ENCODE measurements at places on chromosomes 12 and 14.

- DNase-seq = no peak
These were observed 431.7 kb downstream of the NPAS3 start for GRCh38 chr14:33370426-33370825.

- DNase-seq = peak; percentile 67
These were observed at the start of gene TMEM120B for GRCh38 chr12:121712461-121713256. TMEM120B (plus strand) TSS chr12:121712752; CDS start chr12:121712896, 144 bp downstream.

DNA sequence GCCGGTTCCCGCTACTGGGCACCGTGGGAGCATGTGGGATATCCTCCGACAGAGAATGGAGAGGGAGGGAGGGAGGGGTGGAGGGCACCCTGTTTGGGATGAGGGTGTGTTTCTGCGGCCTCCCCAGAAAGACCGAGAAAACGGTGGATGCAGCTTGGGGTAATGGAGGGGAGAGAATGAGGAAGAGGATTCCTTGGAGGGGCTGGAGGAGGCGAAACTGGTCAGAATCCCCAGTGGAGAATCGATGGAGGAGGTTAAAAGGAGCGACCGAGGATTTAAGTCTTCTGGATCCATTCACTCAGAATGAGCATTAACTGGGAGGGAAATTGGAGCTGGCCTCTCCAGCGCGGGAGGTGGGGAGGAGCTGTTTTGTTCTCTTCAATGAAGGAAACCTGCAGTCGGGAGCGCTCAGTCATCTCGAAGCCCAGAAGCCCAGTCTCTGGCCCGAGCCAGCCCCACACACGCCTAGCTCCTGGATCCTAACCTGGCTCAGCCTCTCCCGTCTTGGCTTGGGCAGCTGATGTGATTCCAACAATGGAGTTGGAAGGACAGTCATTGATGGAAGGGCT, 581 bp downstream of the ARG2 start:
- DNase-seq = no peak

- DNase-seq = no peak
These were observed 2.0 kb upstream of the AP1G2 start for GRCh38 chr14:23569443-23570151.

GRCh38 chr14:72615451-72616121, 278.3 kb downstream of the DPF3 start:
- DNase-seq = no peak

DNA sequence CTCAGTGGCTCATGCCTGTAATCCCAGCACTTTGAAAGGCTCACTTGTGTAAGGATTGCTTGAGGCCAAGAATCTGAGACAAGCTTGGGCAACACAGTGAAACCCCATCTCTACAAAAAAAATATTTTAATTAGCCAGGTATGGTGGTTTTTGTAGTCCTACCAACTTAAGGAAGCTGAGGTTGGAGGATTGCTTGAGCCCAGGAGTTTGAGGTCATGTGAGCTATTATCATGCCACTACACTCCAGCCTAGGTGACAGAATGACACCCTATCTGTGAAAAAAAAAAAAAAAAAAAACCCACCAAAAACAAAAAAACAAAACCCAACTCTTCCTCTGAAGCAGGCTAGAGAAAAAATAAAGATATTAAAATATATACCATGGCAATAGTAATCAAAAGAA, 41.2 kb downstream of the TMEM116 start:
- DNase-seq = no peak

DNA sequence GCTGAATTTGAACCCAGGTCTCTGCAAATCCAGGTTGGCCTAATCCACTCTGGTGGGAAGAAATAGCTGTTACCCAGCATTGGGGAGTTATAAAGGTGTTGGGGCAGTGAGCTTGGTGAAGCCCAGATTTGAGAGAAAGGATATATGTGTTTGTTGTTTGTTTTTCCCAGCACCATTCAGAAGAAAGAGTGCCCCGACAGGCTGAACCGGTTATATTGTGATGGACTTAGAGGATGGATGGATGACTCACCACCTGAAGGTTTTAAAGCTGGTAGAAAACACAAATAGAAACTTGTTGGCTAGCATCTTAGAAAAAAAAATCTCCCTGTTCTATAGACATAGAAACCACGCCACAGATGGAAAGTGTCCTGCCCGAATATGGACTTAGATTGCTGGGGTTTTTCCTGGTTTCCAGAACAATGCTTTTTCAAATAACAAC, 404.6 kb downstream of the MED13L start:
- no peak for DNase-seq

DNA sequence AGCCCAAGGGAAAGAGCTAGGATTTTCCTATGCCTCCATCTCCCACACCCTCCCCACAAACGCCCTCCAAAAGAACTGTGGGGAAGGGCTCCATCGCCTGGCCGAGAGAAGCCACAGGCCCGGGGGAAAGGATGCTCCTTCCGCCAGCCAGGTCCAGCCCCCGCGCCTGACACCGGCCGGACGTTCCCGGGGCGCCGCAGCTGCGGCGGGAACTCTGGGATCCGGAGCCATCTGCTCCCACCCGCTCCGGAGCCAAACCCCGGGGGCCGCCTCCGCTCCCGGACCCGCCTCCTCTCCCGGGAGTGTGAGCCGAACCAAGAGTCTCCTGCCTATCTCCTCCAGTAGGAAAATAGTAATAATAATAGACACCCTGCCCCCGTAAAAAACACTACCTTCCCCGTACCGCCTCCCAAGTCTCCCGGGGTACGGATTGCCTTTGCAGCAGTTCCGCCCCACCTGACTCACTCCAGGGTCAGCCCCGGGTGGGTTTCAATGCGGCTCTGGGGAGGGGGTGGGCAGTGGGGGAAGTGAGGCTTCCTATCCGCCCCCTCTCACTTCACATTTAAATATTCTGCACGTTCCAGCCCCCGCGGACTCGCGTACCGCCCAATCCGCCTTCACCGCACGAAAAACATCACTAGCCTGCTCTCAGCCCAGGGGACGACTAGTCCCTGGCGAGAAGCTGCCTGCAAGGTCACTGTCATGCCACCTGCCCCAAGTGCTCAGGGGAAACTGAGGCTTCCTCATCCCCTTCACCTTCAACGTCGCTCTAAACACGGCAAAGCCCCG, 2.4 kb downstream of the AGAP2 start:
- DNase-seq = no peak

DNA sequence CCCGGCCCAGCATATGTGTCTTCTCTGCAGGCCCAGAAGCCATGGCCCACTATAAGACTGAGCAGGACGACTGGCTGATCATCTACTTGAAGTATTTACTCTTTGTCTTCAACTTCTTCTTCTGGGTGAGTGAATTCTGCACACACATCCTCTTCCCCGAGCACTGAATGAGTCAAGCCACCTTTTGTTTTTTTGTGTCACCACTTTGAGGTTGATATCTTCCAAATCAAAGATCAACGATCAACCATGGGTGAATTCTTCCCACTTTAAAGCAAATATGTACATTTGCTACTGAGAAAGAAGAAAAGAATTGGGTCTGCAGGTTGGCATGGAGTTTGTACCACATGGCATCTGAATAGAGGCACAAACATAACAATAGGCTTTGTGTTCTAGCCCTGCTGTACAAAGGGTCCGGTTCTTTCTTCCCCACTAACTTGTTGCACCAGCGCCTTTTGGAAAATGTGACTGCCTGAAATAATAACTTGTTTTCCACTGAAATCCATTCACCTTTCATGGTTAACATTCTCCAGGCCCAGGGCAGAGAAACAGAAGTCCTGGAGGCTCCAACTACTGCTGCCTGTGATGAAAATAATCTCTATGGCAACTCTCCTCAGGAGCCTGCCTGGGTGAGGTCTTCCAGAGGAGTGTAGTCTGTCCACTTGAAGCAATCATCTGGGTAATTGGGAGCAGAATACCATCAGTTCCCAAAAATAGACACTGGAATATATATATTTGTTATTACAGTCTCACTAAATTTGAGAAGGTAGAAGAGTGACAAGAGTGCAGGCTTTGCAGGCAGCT, 27.6 kb downstream of the TSPAN11 start:
- no peak for DNase-seq

DNA sequence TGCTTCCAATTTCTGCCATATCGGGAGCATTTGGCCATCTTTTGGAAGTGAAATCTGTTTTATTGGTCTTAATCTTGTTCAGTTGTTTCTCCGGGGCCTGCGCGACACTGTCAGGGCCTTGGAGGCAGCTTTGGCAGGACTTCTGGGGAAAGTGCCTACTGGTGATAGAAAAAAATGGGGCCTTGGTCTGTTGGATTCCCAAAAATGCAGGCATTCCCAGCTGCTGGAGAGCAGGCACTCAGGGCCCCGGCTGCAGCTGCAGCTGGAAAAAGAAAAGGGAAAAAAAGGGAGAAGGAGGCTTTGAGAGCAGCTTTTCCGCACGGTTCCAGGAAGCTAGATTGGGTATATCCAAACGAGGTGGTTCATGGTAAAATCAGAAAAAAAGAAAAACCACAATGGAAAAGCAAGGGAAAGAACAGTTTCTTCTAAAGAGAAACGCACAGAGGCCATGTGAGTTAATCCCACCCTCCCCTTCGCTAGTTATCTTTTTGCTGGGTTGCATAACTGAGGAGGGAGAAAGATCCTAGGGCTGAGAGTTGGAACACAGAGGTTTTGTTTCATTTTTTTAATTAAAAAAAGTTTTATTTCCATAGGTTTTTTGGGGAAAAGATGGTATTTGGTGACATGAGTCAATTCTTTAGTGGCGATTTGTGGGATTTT, 134.7 kb upstream of the RFLNA start:
- no peak for DNase-seq

GRCh38 chr14:55539975-55540374, 40.0 kb upstream of the KTN1 start:
- no peak for DNase-seq

GRCh38 chr12:41465526-41465925, 277.4 kb downstream of the PDZRN4 start:
- no peak for DNase-seq

- no peak for DNase-seq
These were observed 138.7 kb downstream of the TTC7B start for GRCh38 chr14:90677484-90678050.

GRCh38 chr14:31071151-31071550, 45.0 kb upstream of the STRN3 start:
- no peak for DNase-seq

DNA sequence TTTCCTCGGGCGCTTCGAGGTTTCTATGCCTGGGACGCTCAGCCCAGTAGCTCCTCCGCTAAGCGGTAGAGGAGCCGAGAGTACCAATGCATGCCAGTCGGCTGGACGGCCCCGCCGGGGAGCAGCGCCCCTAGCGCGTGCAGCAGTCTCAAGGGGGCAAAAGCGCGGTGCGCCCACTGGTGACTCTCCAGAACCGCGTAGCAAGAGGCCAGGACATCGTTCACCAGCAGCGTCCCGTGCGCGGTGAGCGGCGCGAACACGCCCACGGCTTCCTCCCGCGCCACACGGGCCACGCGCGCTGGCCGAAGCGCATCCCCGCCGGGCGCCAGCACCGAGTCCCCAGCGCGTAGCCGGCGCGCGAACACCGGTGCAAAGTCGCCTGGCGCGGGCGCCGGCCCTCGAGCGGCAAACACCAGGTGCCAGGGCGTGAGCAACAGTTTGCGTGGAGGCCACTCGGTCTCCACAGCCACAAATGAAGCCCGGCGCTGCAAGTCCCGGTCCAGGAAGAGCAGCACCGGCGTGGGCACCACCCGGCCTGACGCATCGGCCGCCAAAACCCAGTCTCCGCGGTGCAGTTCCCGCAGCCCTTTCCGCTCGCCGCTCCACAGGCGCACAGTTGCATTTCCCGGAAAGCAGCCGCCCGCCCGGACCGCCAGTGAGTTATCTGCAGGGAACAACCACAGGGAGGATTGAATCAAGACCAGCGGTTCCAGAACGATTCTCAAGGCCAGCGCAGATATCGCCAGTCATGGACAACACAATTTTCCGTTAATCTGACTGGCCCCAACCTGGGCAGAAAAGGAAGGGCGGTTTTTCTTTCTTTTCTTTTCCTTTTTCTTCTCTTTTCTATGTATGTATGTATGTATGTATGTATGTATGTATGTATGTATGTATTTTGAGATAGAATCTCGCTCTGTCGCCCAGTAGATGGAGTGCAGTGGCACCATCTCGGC, 4.5 kb downstream of the DHH start:
- DNase-seq = no peak

DNA sequence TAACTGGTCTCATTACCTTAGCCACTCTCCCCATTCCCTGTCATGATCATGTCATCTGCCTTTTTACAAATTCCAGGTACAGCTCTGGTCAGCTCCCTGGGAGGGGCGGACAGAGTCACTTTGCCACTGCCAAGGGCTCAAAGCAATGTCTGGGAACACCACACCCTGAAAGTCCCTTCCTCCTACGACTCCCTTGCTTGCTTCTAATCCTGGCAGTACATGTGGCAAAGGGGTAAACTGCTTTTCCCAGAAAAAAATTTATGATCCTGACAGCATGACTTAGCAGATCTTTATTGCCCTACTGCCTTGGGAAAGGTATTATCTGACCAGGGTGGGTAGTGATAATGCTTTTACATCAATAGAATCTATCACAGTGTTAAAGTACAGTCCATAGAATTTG, 376.0 kb upstream of the PDE3A start:
- DNase-seq = no peak

DNA sequence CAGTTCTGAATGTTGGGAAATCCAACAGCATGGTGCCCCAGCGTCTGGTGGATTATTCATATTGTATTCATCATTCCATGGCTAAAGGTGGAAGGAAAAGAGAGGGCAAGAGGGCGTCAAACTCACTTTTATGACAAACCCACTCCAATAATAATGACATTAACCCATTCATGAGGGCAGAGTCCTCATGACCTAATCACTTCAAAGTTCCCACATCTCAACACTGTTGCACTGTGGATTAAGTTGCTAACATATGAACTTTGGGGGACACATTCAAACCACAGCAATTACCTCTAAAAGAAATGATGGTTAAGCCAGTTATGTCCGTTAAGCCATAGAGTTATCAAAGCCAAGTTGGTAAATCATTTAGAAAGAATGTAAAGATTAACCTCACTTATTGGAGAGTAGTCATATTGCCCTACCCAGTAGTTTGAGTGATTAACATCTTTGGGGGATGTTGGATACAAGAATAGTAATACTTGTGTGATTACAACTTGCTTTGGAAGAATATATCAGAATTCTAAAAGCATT, 212.4 kb upstream of the FLRT2 start:
- DNase-seq = no peak

GRCh38 chr12:129871991-129872972, 31.5 kb downstream of the TMEM132D start:
- DNase-seq = no peak

- no peak for DNase-seq
These were observed 753.1 kb upstream of the TBX3 start for GRCh38 chr12:115437061-115437567.

DNA sequence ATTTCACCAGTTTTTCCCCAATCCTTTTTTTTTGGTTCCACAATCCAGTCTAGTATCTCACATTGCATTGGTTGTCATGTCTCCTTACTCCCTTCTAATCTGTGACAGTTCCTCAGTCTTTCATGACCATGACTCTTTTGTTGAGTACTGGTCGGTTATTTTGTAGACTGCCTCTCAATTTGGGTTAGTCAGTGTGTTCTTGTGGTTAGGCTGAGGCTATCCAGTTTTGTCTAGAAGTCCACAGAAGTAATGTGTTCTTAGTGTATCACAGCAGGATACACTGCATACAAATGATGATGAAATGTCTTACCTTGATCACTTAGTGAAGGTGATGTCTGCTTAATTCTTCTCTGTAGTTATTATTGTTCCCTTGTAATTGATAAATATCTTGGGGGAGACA, 24.8 kb downstream of the PELI2 start:
- DNase-seq = no peak

Data from stimulated activated CD8-positive, alpha-beta memory T cell treated with anti-CD3 and anti-CD28 coated beads, Interleukin-2, amount 100 ng/mL, for 1 hour (primary cell).